Peyer's patch (tissue), 4 donors: ENCODE measurements at places on chromosomes 3 and 15. TPM values are rescaled to one million over a fixed set of nuclear protein-coding genes. Genes with fewer than 3 reads are reported as not detected.

DNA sequence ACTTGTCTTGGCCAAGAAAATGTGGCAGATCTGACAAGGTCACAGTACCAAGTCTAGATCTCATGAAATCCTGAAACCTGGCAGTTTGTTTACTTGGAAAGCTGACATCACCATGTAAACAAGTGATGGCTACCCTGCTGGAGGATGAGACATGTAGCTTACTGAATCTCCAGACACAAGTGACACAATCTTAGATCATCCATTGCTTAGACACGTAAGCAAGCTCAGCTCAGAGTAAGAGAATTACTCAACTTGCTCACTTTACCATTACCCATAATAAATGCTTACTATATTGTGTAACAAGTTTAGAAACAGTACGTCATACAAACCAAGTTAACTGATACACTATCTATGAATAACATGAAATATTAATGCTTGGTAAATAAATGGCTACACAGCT, 263.8 kb downstream of the TBC1D5 start:
- DNase-seq, result no peak
- H3K27ac ChIP-seq, result no peak overlapping the region
- H3K4me1 ChIP-seq, result no peaks in the 10 kb centered on the region

GRCh38 chr15:66224946-66225345, 28.6 kb downstream of the MEGF11 start:
- H3K27ac ChIP-seq, result no peak overlapping the region
- no peaks in the 10 kb centered on the region for H3K4me1 ChIP-seq
- H3K36me3 ChIP-seq, result no peaks in the 10 kb centered on the region
- H3K27me3 ChIP-seq, result no peaks in the 10 kb centered on the region

- no peak overlapping the region for H3K4me3 ChIP-seq
- H3K27me3 ChIP-seq, result no peaks in the 10 kb centered on the region
Observed at GRCh38 chr15:89385596-89386331, 51.1 kb upstream of the POLG start.

- no peak overlapping the region for H3K27ac ChIP-seq
- H3K4me3 ChIP-seq, result no peak overlapping the region
- no peaks in the 10 kb centered on the region for H3K4me1 ChIP-seq
- no peaks in the 10 kb centered on the region for H3K27me3 ChIP-seq
Observed at GRCh38 chr15:33492434-33493052, 181.8 kb downstream of the RYR3 start.

GRCh38 chr3:134260987-134261386, 10.3 kb upstream of the RYK start:
- no peaks in the 10 kb centered on the region for H3K36me3 ChIP-seq
- no peak overlapping the region for H3K4me3 ChIP-seq
- no peaks in the 10 kb centered on the region for H3K4me1 ChIP-seq
- no peaks in the 10 kb centered on the region for H3K27me3 ChIP-seq
- no peak overlapping the region for H3K27ac ChIP-seq

DNA sequence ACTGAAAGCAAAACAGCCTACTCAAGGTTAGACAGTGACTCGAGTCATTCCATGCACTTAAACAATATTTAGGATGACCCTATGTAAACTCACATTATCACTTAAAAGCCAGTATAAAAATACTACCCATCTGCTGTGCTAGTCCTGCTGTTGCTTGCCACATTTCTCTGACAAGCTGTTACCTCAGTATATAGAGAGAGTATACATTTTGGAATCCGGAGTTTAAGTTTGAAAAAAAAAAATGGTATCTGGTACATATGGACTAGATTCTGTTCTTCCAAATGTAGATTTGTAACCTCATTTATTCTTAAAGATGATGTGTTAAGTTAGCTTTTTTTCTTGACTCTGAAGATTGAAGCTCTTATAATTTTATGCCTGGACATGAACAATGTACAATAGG, 503.8 kb upstream of the TPRG1 start:
- no peaks in the 10 kb centered on the region for H3K36me3 ChIP-seq
- H3K4me3 ChIP-seq, result no peak overlapping the region
- H3K27ac ChIP-seq, result no peak overlapping the region
- no peaks in the 10 kb centered on the region for H3K27me3 ChIP-seq

The RNU5B-1 gene
- not detected for total RNA-seq

GRCh38 chr3:51684971-51685751, 14.1 kb downstream of the TEX264 start:
- no peaks in the 10 kb centered on the region for H3K36me3 ChIP-seq
- no peaks in the 10 kb centered on the region for H3K27me3 ChIP-seq
- H3K4me3 ChIP-seq, result no peak overlapping the region
- no peak for DNase-seq

DNA sequence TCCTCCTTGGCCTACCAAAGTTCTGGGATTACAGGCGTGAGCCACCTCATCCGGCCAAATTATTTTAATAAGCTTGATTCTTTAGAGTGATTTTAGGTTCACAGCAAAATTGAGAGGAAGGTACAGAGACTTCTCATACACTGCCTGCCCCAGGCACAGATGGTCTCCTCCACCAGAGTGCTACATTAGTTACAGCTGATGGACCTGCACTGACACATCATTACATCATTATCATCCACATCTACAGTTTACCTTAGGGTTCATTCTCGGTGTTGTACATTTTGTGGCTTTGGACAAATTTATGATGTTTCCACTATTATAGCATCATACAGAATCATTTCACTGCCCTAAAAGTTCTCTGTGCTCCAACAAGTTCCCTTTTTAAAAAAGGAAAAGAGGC, 4.4 kb upstream of the VPS8 start:
- no peak overlapping the region for H3K4me3 ChIP-seq
- no peak overlapping the region for H3K27ac ChIP-seq
- H3K4me1 ChIP-seq, result peaks cover 29% of the 10 kb centered on the region
- H3K36me3 ChIP-seq, result no peaks in the 10 kb centered on the region
- H3K27me3 ChIP-seq, result no peaks in the 10 kb centered on the region

DNA sequence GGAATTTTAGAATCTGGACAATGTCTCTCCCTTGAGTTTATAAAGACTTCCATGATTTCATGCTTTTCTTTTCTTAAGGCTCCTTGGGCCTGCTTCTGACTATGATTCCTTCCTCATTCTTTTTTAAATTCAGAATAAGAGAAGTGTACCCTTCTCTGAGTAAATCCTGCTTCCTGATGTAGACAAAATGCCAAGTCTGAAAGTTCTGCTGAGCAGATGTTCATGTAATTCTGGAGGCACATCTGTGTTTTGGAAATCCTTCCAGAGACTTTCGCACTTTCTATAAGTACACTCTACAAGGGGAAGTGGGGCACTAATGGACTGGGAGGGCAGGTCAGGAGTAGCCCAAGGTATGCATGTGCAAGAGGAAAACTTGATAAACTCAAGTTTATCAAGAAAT, 24.8 kb downstream of the TPM1 start:
- no peak overlapping the region for H3K4me3 ChIP-seq
- H3K27ac ChIP-seq, result no peak overlapping the region
- H3K36me3 ChIP-seq, result no peaks in the 10 kb centered on the region

DNA sequence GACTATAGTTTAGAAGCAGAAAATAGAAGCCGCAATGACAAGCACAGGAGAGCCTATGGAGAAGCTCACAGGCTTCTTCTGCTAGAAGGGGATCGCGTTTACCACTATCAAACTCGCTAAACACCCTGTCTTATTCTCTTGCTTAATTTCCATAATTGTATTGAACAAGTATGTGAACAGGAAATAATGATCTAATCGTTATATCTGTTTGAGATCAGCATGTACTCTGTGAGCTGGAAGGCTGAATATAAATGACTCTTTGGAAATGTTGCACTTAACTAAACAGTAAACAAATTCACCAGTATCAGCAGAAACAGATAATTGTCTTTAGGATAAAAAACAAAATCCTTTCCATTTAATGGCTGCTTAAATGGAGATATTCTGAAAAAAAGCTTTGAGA, 15.0 kb downstream of the NEK10 start:
- H3K27me3 ChIP-seq, result no peaks in the 10 kb centered on the region
- no peak for DNase-seq
- no peaks in the 10 kb centered on the region for H3K36me3 ChIP-seq
- H3K27ac ChIP-seq, result no peak overlapping the region

- DNase-seq, result no peak
- H3K4me3 ChIP-seq, result no peak overlapping the region
- H3K27me3 ChIP-seq, result no peaks in the 10 kb centered on the region
- no peak overlapping the region for H3K27ac ChIP-seq
- H3K36me3 ChIP-seq, result peaks cover 30% of the 10 kb centered on the region
Observed at GRCh38 chr3:63921741-63922482, 9.7 kb upstream of the SCAANT1 start.

The SST gene
- 15.9 TPM for total RNA-seq

DNA sequence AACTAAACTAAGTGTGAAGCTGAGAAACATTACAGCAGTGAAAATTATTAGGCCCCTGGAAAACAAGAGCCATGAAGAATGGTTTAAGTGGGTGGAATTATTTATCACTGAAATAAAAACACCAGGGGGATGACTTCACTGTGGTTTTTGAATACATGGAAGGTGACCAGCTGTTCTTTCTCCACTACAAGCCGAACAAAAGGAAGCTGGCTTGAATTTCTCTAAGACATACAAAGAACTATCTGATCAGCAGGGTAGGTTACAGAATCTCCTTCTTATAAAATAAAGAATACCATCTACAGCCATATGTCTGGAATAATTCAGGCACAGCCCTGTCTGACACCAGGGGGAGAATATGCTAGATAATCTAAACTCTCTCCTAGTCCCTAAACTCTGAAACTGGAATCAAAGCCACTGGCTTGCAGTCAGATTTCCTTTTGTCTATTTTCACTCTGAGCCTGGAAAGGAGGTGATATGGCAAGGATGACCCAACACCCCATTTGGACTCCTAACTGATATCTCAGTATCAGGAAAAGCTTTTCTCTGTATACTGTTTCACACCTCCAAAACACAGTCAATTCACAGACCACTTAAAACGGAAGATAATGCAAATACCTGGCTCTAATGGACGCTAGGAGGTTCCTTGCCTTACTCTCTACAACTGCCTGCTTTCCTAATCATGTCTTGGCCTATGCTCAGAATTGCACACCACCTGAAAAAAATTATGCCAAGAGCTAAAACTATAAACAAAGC, 31.2 kb downstream of the SPATA12 start:
- H3K4me3 ChIP-seq, result no peak overlapping the region
- no peaks in the 10 kb centered on the region for H3K36me3 ChIP-seq
- no peaks in the 10 kb centered on the region for H3K27me3 ChIP-seq
- DNase-seq, result no peak
- H3K27ac ChIP-seq, result no peak overlapping the region

DNA sequence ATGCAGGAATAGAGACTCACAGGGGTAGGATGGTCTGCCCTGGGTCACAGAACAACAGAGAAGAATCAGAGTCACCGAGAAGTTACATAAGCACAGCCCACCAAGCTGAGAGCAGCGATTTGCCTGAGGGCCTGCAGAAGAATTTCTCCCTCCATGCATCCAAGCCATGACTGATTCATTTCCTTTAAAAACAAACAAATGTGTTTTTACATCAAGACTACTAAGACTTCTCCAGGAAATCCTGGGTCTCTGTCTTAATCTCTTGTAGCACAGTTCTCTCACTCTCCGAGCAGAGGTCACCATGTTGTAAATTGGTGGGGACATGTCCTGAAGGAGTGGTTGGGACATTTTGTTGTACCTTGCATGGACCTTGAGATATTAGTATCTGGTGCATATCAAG, 159.8 kb downstream of the THSD4 start:
- H3K36me3 ChIP-seq, result no peaks in the 10 kb centered on the region
- no peaks in the 10 kb centered on the region for H3K27me3 ChIP-seq
- DNase-seq, result peak; percentile 55

The PYGO1 gene
- total RNA-seq, result 0.67 TPM

- H3K4me1 ChIP-seq, result peaks cover 22% of the 10 kb centered on the region
- no peaks in the 10 kb centered on the region for H3K36me3 ChIP-seq
- no peak for DNase-seq
- H3K27ac ChIP-seq, result peak overlapping the region; percentile 5
- H3K4me3 ChIP-seq, result no peak overlapping the region
Observed at GRCh38 chr15:73936588-73937290, 10.5 kb downstream of the LOXL1 start.

DNA sequence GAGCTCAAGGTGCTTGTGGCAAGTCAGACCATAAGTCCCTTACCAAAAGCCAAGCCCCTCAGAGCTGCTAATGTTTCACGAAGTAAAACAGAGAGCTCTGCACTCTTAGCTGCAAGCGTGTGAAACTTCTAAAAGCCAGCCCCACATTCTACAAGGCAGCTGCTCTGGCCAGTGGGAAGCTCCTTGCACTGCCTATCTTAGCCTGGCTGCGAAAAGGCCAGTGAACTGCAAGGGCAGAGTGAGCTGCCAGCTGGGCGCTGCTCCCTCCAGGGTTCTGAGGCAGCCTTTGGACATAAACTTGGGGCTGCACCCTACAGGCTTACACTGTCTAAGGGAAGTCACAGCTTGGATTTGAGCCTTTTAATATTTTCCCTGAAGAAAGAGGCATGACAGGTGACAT, 2.2 kb upstream of the MUSTN1 start:
- H3K36me3 ChIP-seq, result no peaks in the 10 kb centered on the region
- H3K27me3 ChIP-seq, result no peaks in the 10 kb centered on the region
- H3K4me3 ChIP-seq, result no peak overlapping the region
- H3K27ac ChIP-seq, result no peak overlapping the region
- no peak for DNase-seq

- no peaks in the 10 kb centered on the region for H3K36me3 ChIP-seq
- H3K4me3 ChIP-seq, result no peak overlapping the region
- no peaks in the 10 kb centered on the region for H3K4me1 ChIP-seq
- no peak overlapping the region for H3K27ac ChIP-seq
- DNase-seq, result no peak
- no peaks in the 10 kb centered on the region for H3K27me3 ChIP-seq
Observed at GRCh38 chr3:71488882-71489281, 94.6 kb downstream of the FOXP1 start.

The CEP97 gene
- total RNA-seq, result 5.4 TPM

DNA sequence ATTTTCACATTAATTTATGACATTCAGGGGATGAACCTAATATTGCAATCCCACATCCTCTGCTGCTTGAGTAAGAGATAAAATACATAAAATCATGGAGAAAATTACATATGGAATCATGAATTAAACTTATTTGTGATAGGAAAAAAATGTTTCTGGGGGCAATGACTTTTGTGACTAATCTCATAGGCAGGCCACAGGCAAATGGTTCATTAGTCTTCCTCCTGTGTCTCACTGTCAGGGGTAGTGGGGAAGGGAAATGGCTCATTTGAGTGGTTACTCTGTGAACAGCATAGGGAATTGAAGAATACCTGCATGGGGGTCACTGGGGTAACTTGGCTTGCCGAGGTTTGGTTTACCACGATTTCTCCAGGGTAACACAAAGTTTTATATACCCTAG, 72.0 kb downstream of the TFG start:
- no peak overlapping the region for H3K4me3 ChIP-seq
- no peaks in the 10 kb centered on the region for H3K4me1 ChIP-seq
- H3K27me3 ChIP-seq, result no peaks in the 10 kb centered on the region
- H3K36me3 ChIP-seq, result no peaks in the 10 kb centered on the region
- DNase-seq, result no peak
- no peak overlapping the region for H3K27ac ChIP-seq

GRCh38 chr3:48798998-48799397, 48.7 kb downstream of the PRKAR2A start:
- no peaks in the 10 kb centered on the region for H3K4me1 ChIP-seq
- no peaks in the 10 kb centered on the region for H3K36me3 ChIP-seq
- no peak overlapping the region for H3K4me3 ChIP-seq
- DNase-seq, result peak; percentile 50

- no peaks in the 10 kb centered on the region for H3K36me3 ChIP-seq
- no peaks in the 10 kb centered on the region for H3K27me3 ChIP-seq
- no peak overlapping the region for H3K27ac ChIP-seq
- no peak overlapping the region for H3K4me3 ChIP-seq
- H3K4me1 ChIP-seq, result no peaks in the 10 kb centered on the region
Observed at GRCh38 chr3:142459929-142460328, 12.1 kb upstream of the XRN1 start.

- no peaks in the 10 kb centered on the region for H3K36me3 ChIP-seq
- H3K27me3 ChIP-seq, result no peaks in the 10 kb centered on the region
- peaks cover 8% of the 10 kb centered on the region for H3K4me1 ChIP-seq
- H3K4me3 ChIP-seq, result no peak overlapping the region
Observed at GRCh38 chr15:67144609-67145311, 79.4 kb downstream of the SMAD3 start.

The MRAS gene
- total RNA-seq, result 7.4 TPM
